ENCODE measurements at places on chromosomes 6 and 20.
A peak's percentile ranks its signal among the peaks of the same experiment; 100 is the strongest.

- no peak for DNase-seq
Observed at GRCh38 chr6:61841958-61842357, 444.1 kb downstream of the KHDRBS2 start.

DNA sequence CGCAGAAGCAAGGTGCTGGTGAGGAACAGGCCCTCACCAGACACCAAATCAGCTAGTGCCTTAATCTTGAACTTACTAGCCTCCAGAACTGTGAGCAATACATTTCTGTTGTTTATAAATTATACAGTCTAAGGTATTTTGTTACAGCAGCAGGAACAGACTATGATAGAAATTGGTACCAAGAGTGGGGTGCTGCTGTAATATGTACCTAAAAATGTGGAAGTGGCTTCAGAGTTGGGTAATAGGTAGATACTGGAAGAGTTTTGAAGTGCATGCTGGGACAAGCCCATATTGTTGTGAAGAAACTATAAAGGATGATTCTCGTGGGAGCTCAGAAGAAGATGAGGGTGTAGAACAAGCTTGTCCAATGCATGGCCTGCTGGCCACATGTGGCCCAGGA is 866.8 kb downstream of the C6orf118 start:
- DNase-seq = no peak

DNA sequence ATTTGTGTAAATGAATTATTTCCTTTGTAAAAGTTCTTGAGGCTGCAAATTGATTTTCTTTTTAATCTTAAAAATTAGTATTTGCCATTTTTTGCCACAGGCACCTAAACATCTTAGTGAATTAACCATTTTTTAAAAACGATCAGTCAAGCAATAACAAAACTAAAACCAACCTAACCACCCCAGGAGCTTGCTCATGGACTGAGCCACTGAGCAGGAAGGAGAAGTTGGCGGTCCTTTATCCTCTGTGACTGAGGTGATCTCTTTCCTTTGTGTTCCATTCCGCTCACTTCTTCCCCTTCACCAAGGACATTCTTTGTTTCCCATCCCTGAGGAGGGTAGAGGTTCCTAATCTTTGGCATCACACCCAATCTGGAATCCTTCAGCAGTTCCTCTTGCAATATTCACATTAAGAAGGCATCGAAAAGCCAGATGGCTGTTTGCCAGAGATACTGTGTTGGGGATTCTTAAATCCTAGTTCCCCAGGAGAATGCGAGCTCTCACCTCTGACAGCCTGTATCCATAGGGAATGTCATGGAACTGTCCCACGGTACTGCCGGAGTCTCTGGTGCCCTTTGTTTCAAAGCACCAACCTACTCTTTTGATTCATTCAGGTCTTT is 30.5 kb downstream of the RPRD1B start:
- no peak for DNase-seq

DNA sequence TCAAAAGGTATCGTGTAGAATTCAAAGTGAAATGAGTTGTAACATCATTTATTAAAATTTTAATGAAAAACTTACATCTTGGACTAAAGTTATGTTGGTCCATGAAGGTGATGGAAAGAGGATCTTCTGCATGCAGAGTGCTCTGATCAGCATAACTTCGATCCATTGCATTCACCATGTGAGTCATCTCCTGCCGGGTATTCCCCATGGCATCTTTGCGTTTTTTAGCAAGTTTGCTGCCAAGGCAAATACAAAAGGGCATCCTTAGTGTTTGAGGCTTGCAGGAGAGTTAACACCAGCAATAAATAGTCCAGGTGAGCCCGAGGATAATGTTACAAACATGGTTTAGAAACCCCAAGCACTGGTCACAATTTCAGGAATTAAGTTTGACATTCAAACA is 104.2 kb upstream of the THEMIS start:
- no peak for DNase-seq

DNA sequence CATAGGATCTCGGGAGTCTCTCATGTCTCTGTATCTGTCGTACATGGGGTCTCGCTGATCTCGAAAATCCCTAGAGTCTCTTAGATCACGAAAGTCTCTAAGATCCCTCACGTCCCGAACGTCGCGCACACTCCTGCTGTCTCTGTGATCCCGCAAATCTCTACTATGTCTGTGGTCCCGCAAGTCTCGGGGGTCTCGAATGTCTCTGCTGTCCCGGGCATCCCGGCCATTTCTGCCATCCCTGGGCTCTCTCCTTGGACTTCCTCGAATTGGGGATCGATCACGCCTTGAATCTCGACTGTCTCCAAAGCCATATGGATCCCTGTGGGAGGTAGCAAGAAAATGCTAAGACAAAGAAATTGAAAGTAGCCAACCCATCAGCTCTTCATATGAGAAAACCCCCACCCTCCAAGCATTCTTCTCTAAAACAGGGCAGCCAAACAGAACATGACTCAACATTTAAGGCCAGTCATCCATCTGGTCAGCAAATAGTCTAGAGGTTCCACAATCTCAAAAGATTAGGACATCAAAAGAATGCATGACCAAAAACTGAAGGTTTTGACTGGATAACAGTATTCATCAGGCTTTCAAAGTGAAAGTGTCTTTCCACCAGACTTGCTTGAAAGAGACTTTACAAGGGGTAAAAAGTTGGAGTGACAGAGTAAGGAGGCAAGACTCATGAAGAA is 19.4 kb downstream of the NCOA5 start:
- peak; percentile 74 for DNase-seq

DNA sequence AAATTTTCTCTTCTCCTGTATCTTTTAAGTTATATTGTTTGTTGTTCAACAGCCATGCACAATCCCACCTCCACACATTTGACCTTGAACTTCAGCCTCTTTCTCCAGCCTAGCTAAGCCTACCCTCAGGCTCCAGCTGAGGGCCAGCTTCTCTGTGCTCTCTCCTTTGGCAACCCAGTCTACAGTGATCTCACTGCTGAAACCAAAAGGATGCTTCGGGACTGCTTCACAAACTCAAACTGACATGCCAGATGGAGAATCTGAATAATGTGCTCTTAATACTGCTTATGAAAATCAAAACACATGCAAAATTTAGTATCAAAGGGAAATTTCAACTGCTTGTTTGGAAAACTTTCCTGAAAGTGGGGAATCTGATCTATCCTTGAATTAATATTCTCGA is 16.1 kb upstream of the RIN2 start:
- no peak for DNase-seq

GRCh38 chr6:89048985-89049384 is 31.6 kb upstream of the PNRC1 start:
- DNase-seq = no peak

DNA sequence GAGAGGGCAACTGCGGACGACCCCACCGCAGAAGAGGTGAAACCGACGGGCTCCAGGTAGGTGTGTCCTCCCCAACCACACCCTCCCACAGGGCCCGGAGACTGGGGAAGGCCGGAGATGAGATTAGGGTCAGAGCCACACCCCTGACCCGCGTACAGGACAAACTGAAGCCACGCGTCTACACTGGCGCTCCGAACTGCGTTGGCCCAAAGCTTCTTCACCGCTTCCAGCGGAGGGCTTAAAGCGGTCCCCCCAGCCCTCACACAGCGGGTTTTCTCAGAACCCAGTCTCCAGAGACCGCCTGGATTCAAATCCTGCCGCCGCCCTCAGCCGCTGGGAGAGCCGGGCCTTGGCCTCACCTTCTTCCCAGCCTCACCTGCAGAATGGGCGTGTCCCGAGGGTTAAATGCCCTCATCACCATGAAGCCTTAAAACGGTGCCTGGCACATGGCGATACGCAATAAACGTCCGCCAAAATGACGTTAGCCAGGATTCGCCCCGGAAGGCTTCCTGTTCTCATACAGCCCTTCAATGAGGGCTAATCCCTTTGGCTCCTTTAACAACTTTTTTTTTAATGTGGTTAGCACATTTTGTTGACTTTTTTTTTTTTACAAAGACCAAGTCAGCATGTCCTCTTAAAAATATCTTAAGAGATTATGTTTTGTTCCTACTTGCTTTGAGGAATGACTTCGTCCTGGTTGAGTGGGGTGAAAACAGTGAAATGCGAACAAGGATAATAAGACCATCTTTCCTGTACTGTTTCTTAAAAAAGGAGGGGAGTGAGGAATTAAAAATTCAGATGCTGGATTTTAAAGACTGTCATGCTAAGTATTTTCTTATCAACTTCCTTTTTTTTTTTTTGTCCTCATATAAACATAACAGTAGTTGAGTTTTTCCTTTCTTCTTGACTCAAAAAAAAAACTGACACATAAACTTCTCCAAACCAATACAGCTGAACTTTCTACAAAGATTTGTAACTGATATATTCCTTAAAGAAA is 15.1 kb upstream of the ZNF217 start:
- no peak for DNase-seq

DNA sequence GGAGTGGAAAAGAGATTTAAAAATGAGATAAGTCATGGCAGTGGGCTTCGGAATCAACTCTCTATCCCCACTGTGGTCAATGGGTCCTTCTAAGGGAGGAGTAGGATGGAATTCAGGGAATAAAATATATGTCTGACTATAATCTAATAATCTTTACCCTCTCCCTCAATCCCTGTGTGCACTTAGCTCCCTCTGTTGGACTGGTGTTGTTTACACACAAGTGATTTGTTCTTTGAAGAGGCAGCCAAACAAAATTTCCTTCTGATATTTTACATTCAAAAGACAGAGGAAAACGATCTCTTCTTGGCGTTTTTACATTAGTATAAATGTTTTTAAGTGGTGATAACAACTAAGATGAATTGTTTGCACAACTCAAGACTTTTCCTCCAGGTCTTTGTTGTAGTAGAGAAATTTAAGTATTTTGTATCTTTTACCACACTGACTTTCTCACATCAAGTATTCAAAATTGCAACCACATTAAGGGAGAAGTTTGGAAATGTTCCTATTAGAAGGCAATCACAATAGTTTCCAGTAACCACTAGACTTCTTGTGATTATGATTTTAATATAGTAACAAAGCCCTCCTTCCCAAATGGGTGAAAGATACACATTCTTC is 317.8 kb downstream of the CENPW start:
- DNase-seq = peak; percentile 10

- DNase-seq = no peak
Observed at GRCh38 chr6:113047148-113047547, 700.0 kb downstream of the RFPL4B start.

- DNase-seq = peak; percentile 47
Observed at GRCh38 chr20:62938105-62938888, at the start of gene GID8. Gene GID8 (plus strand): TSS chr20:62938147. CDS start chr20:62941503, 3,356 bp downstream.

DNA sequence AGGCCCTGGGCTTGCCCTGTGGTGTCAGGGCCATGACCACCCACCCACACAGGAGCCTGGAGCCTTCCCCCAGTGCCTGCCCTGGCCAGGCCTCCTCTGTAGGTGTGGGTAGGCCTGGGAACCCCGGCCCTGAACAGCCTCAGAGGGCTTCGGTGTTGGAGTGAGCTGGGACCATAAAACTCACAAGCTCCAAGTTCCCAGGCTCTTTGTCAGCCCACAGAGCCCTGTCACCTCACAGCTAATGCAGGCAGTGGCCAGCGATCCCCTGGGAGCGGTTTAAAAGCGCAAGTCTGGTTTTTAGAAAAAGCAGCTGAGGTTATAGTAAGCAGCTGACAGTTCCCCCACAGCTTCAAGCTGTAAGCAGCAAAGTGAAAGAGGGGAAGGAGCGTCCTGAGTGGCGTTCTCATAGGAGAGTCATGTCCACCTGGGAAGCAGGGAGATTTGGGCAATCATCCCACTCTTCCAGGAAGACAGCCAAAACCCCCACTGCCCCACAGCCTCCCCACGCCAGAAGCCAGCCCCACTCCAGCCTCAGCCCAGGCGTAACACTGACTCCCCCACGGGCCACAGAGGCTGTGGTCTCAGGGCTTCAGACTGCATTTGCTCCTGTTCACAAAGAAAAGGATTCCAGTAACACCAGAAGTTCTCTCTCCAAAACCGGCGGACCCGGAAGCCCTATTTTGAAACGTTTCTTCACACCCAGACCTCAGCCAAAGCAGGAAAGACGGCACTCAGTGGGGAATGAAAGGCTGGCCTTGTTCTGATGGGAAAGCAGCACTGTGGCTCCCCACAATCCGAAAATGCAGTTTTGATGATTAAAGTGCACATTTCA is 34.3 kb upstream of the FOXC1 start:
- no peak for DNase-seq

DNA sequence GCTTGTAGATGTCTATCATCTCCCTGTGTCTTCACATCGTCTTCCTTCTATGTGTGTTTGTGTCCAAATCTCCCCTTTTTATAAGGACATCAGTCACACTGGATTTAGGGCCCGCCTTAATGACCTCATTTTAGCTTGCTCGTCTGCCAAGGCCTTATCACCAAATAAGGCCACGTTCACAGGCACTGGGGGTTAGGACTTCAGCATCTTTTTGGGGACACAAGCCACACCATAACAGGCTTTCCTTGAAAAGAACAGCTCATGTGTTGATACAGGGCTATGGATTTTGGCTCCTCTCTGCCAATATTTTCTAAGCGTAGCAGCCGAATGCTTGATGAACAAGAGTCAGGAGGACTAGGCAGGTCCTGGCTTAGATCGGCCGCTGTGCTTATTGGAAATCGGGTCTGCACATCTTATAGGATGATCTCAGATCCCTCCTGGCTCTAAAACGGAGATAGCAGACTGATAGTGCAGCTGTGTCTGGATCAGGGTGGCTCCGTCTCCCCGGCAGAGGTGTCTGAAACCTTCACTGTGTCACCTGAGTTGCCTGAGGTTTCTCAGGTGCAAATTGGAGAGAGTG is 16.2 kb upstream of the TMEM181 start:
- no peak for DNase-seq

All from inflammatory macrophage treated with lipopolysaccharide for 1 hour (primary cell).